ENCODE measurements at places on chromosomes 5 and 9.

DNA sequence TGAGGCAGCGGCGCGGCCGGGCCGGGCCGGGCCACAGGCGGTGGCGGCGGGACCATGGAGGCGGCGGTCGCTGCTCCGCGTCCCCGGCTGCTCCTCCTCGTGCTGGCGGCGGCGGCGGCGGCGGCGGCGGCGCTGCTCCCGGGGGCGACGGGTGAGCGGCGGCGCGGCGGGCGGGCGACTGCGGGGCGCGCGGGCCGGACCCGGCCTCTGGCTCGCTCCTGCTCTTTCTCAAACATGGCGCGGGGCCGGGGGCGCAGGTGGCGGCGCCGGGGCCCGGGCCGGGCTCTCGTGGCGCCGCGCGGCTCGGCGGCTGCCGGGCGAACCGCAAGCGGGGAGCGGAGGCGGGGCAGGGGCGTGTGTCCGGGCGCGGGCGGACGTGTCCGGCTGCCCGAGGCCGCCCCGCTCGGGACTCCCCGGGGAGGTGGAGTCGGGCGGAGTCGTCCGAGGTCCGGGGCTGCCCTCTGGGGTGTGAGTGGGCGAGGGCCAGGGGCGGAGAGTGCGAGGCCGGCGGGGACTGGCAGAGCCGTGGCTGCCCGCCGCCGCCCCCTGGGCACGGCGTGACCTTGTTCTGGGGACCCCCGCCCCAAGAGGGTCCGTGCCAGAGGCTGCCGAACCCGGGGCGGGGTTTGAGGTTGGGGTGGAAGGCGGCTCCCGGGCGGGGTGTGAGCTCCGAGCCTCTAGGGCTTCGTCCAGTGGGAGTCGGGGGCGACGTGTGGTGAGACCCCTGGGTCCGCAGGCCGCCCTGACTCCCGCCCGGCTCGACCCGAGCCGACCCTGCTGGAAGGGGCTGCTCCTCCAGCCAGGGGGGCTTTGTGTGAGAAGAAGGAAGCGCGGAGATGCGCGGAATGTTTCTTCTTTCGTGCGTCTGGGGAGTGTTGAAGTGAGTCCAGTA, 485 bp downstream of the TGFBR1 start:
- peak; percentile 84 for DNase-seq

DNA sequence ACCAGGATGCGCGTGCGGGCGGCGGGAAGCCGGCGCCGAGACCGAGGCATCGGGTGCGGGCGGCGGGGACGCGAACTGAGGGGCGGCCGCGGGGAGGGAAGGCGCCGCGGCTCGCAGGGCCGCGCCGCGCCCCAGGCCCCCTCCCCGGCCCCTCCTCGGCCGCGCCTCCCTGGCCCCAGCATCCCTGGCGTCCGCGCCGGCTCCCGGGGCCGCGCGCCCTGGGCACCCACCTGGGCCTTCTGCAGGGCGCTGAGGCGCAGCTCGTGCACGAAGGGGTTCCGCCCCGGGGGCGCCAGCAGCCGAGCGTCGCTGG, 324 bp downstream of the LPCAT1 start:
- no peak for DNase-seq

DNA sequence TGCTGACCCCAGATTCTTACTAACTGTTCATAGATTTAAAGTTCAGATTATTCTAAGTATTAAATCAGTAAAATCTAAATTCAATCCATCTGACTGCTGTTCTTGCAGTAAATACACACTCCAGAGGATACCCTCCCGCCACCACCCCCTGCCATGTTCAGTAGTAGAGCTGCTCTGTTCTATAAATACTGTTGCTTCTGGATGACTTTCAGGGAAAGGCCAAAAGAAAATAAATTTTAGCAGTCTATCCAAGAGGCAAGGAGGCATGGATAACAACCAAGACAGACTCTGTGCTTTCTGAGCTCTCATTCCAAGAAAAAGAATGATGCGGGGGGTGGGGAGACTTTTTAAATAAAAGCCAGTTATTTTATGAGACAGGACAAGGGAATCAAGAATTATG, 115.1 kb downstream of the ADAMTS6 start:
- DNase-seq = peak; percentile 9

DNA sequence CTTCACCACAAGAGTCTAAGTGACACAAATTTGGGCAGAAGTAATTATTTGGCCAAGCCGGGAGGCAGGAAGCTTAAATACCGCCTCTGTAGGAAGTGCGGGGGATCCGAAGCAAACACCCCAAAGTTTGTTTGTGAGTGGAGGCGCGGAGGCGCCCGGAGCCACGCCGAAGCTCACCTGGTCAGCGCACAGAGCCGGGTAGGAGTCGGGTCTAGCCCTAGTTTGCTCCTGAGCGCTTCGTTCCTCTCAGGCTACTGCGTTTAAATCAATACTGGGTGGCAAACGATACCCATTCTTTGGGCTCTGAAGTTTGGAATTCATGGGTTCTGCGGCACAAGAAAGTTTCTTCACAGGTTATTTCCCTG, 855 bp downstream of the MCC start:
- DNase-seq = peak; percentile 18

DNA sequence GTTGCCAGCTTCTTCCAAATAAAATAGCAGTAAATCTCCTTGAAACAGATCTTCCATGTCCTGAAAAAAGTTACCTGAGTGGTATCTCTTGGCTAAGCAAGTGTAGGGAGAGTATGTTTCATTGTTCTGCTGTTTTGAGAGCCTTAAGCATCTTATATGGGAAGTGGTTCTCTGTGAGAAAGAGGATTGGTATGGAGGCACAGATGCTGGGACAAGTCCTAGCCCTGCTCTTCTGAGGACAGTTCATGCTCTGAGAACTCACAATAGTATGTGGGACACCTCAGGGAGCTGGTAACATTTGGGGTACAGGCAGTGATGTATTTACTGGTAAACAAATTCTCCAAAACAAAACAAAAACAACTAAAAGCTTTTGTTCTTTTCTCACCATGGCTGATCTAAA, 2.0 kb downstream of the PPP3R2 start:
- no peak for DNase-seq

GRCh38 chr5:140785905-140786686, at the start of gene PCDHA1:
Gene PCDHA1 (plus strand): TSS chr5:140786140.
- DNase-seq = no peak

- no peak for DNase-seq
Measured at GRCh38 chr9:79824265-79824664, 252.5 kb downstream of the TLE4 start.

- no peak for DNase-seq
Measured at GRCh38 chr9:22142671-22143070, 133.6 kb upstream of the CDKN2B start.

GRCh38 chr5:112440031-112440430, 21.0 kb upstream of the EPB41L4A start:
- no peak for DNase-seq

- no peak for DNase-seq
Measured at GRCh38 chr9:105173306-105173705, 71.1 kb upstream of the SLC44A1 start.

DNA sequence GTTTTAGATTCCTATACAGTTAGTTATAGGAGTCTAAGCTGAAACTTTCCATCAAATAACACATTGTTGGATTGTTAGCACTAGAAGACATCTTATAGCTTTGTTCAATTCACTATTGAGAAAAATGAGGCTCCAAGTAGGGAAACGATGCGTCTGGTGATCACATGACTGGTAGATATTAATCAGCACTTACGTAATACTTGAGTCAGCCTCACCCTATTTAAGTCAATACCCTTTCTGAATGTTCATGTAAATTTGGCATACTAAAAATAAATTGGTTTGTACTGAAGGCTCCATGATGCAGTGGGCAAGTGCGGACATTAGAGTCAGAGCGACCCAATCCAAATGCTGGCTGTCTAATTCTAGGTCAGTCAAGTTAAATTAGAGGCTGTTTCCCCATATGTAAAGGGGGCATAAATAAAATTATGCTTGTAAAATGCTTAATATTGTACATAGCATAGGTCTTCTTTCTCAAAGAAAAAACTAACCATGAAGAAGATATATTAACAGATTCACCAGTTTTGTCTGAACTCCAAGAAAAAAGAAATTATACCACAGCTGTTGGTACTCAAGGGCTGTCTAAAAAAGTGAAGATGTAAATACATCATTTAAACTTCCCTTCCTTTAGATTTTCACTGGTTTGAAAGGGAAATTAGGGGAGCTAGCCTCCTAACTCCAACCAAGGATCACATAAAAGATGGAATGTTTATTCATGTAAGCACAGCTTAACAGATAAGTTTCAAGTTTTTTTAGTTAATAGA, 406.6 kb upstream of the TLE4 start:
- DNase-seq = no peak

GRCh38 chr9:13941714-13942113, 372.2 kb downstream of the NFIB start:
- DNase-seq = no peak

- no peak for DNase-seq
Measured at GRCh38 chr5:144377207-144377606, 206.5 kb downstream of the KCTD16 start.

DNA sequence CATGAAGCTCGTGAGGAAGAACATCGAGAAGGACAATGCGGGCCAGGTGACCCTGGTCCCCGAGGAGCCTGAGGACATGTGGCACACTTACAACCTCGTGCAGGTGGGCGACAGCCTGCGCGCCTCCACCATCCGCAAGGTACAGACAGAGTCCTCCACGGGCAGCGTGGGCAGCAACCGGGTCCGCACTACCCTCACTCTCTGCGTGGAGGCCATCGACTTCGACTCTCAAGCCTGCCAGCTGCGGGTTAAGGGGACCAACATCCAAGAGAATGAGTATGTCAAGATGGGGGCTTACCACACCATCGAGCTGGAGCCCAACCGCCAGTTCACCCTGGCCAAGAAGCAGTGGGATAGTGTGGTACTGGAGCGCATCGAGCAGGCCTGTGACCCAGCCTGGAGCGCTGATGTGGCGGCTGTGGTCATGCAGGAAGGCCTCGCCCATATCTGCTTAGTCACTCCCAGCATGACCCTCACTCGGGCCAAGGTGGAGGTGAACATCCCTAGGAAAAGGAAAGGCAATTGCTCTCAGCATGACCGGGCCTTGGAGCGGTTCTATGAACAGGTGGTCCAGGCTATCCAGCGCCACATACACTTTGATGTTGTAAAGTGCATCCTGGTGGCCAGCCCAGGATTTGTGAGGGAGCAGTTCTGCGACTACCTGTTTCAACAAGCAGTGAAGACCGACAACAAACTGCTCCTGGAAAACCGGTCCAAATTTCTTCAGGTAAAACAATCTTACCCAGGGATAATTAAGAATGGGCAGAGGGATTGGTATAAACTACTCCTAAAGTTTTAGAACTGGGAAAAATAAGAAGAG, 12.9 kb downstream of the ITGA1 start:
- DNase-seq = peak; percentile 42

DNA sequence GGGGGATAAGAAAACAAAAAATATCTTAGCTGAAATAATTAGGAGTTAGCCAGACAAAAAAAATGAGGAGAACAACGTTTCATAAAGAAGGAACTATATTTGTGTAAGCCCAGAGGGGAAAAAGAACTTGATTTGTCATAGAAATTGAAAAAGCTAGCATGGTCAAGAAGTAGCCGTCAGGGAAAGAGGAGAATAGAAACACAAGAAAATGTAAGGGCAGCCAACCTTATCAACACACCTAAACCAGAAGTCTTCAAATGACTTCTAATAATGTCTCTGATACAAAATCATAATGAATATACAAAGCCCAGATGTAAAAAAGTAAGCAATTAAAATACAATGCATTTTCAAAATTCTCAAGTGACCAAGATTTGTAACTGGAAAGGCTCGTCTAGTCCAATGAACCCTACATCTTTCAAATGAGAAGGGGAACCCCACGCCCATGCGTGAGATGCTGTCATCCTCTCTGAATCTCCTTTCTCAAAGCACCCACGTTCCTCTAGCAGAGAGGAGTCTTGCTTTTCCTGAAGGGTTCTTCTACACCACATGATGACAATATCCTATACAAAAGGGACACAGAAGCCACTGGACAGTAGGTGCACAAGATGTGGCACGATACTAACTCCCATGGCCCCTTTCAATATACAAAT, 103.7 kb downstream of the ARL15 start:
- DNase-seq = no peak

- no peak for DNase-seq
Measured at GRCh38 chr5:132058646-132059042, 1.8 kb upstream of the IL3 start.

DNA sequence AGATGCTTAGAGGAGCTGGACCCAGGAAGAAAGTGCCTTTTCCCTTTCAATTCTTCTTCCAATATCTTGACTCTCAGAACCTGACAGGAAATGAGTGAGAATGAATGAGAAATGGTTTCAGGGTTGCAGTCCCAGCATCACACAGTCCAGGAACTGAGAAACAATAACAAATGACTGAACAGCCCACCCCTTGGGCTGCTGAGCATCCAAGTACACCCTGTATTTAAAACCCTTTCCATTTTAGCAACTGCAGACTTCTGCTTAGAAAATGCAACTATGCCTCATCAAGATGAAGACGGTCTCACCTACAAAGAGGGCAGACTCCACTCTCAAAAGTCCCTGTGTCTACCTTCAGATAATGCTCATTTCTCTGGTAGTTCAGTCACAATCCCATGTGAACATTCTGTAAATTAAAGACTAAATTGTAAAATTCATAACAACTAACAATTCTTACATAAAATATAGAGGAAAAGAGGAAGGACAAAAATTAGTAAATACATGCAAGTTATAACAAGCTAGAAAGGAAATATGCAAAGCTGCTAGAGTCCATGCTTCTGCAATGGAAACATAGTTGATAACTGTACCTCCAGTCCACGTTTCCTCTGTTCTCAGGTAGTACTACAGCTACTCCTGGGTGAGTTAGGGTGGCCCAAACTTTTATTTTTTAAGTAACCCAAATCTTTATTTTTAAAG, 316.5 kb downstream of the ICE1 start:
- no peak for DNase-seq

- no peak for DNase-seq
Measured at GRCh38 chr5:32474209-32474854, 29.8 kb upstream of the ZFR start.

All from hepatic stellate cell (primary cell).